ENCODE measurements at places on chromosomes 6 and 20.

- peak; percentile 99 for DNase-seq
Observed at GRCh38 chr6:45445749-45446549, 68.2 kb upstream of the SUPT3H start.

GRCh38 chr6:134031696-134032255 lies 20.6 kb downstream of the SLC2A12 start:
- DNase-seq: peak; percentile 20

DNA sequence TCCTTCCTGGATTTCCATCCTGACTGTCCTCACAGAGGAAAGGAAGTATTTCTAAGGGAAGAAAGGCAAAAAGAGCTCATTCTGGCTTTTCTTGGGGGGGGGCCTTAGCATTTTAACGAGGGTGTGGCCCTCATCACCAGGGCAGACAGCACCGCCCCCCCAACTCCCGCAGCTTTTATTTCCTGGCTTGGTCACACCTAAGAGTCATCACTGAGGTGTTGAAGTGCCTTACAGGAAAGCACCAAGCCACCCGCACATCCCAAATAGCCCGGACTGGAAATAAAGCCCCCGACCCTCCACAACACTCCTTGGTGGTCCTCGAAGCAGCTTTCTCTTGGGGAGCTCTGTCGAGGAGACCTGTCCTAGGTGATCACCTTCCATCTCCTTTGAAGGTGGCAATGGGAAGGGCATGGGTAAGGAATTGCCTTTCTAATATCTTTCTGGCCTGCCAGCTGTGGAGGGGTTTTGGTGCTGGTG lies 1.3 kb downstream of the PTK7 start:
- DNase-seq: no peak

GRCh38 chr6:32945108-32945760 lies 4.4 kb upstream of the HLA-DMB start:
- no peak for DNase-seq

DNA sequence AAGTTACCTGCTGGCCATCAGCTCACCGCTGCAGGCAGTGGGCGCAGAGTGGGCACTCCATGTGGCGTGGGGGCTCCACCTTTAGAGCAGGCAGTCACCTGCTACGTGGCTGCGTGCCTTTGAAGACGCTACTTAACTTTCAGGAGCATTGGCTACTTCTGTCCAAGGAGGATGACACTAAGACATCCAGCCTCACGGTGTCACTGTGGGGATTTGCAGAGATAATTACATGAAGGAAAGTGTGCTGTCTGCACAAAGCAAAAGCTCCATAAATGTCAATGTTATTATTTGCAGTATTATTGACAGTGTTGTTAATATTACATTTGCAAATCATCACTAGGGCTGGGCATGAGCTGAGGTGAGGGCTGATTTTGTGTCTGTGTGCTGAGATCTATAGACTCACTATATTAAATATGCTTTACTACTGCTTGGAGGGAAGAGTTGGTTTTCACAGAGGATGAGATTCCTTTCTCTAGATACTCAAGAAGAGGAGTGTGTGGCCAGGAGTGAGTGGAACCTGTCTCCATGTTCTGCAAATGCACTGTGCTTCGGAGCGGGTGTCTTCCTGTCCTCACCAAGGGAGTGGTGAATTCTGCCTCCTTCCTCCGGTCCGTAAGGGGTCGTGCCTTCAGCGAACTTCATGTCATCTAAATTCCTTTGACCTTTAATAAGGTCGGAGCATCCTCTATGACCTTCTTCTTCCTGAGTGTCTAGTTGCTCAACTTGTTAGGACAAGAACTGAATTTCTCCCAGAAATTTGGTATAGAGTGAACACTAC lies 165.8 kb upstream of the SYNDIG1 start:
- no peak for DNase-seq

DNA sequence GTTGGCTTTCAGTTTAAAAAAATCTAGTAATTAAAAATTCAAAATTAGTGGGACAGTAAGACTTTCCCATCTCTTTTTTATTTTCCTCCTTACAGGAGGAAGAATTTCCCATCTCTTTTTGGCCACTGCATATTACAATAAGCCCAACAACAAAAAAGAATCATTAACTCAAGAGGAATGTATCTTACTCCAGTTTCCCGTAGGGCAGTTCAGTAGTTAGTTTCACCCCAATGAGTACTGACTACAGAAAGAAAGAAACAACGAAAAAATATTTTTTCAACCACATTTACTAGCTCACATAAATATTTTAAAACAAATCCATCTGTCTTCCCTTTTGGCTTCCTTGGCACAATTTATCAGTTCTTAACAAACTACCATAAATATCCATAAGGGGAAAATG lies 14.9 kb upstream of the BLOC1S5 start:
- DNase-seq: no peak

- DNase-seq: no peak
Observed at GRCh38 chr6:37435816-37436215, 2.8 kb downstream of the CMTR1 start.

DNA sequence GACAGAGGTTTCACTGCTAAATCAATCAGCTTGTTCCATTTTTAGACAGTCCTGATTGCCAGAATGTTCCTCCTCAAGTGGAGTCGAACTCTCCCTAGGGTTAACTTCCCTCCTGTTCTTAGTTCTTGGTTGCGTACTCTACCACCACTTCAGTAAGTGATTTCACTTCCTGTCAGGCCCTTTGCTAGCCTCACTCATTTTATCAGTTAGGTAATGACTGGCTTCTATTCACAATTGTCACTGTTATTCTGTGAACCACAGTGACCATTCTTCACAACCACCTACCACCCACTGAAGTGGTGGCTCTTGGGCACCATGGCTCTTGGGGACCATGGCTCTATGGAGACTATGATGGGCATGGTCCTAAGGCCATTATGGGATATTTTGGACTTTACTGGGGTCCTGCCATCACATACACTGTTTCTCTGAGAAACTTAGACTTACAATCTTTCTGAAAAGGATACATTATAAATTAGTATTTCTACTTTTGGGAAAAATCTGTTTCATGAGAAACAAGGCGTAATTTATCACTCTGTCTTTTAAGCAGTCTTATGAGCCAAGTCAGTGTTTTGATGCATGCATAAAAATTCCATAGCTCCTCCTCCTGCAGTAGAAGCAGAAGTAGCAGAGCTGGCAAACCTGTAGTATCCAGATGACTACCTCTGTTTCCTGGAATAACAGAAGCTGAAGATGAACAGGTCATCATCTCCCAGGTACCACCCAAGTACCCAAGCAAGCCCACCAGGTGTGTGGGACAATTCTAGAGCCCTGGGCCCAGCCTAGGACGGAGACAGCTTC lies 66.3 kb downstream of the ATXN1 start:
- DNase-seq: no peak

DNA sequence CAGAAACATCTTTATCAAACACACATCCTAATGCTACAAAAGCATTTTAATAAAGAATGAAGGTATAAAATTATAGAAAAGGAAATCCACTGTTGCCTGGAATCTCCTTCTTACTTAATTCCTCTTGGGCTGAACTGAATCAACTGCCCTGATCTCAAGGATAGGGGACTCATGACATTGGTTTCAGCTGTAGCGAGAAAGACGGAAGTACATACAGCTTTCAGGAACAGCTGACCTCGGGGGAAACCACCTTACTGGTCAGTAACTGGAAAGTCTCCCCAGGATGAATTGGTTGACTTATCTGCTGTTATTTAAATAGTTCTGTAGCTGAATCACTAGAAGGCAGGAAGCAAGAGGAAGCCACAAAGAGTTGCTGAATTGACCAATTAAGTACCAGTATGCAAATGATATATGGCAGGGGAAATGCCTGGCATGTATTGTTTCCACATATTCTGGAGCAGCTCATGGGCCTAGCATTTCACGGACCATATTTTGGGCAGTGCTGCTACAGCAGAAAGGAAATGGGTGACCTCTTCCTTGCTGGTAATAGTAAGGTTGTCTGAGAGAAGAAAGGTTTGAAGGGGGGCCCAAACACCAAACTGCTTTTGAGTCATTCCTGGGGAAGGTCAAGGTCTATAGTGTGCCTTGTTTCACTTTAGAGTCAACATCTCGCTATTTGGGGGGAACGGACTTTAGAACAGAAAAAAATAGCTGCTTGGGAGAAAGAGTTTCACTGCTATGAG lies 43.7 kb upstream of the MAP7 start:
- peak; percentile 93 for DNase-seq

DNA sequence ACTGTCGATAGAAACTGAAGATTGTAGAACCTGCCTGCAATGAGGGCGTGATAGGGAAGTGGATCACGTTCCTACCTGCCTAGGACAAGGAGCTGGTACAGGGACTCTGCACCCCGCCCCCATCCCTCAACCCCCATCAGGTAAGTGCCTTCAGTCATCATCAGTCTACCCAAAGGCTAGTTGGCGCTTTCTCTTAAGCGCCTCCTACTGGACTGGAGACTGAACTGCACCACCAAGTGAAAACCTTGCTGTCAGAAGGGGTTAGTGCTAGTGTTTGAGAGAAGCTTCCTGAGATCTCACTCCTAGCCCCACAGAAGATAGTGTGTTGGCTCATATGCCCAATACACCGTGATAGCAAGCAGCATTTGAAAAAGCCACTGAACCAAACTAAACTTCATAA lies 706.5 kb upstream of the MAN1A1 start:
- no peak for DNase-seq

- DNase-seq: no peak
Observed at GRCh38 chr6:86193821-86194220, 551.1 kb upstream of the SYNCRIP start.

- no peak for DNase-seq
Observed at GRCh38 chr20:50309280-50309763, 118.7 kb downstream of the CEBPB start.

DNA sequence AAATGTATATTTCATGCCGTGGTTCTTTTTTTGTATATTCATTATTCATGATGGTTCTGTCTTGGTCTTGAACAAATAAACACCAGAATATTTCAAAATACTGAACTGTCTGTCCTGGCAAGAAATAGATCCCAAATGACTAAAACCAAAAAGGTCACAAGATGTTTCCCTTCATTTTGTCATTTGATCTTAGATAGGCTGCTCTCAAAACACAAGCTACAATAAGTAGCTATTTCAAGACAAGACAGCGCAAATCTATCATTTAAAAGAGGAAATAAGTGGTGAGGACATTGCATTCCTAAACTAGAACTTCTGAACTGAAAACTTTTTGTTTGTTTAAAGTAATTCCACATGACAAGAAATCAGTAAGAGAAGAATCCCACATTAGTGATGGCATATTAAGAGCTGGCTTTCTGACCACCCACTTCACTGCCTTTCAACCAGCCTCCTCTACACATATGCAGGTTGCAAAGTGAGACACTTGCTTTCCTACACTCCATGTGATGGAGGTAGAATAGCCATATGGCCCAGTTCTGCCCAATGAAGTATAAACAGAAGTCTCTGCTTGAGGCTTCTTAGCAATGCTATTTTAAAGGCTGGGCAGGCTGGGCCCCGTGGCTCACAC lies 54.4 kb upstream of the CCDC28A start:
- DNase-seq: peak; percentile 30

DNA sequence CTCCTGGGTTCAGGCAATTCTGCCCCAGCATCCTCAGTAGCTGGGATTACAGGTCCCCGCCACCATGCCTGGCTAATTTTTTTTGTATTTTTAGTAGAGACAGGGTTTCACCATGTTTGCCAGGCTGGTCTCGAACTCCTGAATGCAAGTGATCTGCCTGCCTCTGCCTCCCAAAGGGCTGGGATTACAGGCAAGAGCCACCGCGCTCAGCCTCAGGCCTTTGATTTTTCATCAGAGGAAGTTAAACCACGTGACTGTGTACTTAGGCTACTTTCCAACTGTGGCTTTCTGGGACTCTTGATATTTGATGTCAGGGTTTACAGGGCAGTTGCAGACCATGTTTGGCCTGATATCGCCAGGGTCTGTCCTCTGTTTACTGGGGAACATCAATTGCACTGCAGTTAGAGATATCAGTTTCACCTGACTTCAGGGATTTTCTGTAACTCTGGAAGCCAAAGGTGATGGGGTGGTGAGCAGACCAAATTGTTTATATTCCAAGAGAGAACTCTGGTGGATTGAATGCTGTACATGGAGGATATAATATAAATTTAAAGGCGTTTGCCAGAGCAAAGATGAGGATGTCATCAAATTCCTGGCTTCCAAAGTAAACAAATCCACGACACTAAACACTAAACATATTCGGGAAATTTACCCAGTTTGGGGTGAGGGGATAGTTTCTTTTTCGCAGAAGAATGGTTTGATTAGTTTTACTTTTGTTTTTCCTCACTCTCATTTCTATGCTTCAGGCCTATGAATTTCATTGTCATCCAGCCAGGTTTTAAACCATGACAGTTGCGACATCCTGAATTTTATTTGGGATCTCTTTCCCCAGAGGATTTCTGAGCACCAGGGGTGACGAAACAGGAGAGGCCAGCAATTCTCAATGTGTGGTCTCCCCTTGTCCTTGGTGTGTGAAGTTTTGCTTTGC lies 4.2 kb downstream of the PSMF1 start:
- no peak for DNase-seq

DNA sequence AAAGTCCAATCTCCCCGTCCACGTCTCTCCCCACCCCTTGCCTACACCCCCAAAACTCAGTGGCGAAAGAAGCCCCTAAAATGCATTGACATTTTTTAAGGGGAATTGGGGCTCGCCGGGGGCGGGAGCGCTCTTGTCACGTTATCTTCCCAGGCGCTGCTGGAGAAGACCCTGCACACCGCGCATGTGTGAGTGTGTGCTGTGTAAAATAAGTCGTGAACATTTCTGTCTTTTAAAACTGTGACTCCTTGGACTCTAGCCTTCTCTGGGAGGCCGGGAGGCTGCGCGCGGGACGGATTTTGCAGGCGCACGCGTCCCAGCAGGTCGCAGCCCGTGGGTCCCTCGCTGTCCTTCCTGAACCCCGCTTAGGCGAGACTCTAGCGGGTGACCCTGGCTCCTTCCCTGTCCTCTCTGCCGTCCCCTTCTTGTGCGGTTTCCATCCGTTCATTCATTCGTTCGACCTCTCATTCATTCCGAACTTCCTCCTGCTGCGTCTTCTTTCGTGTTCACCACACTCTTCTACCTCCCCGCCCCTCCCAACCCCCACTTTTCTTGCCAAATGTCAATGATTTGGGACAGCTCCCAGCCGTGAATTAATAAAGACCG lies 2.2 kb downstream of the NRN1 start:
- no peak for DNase-seq

GRCh38 chr6:37024656-37025337 lies 19.3 kb downstream of the FGD2 start:
- DNase-seq: no peak

- no peak for DNase-seq
Observed at GRCh38 chr6:48511378-48511777, 400.4 kb upstream of the PTCHD4 start.

- DNase-seq: no peak
Observed at GRCh38 chr20:61331543-61331942, 79.5 kb downstream of the CDH4 start.

DNA sequence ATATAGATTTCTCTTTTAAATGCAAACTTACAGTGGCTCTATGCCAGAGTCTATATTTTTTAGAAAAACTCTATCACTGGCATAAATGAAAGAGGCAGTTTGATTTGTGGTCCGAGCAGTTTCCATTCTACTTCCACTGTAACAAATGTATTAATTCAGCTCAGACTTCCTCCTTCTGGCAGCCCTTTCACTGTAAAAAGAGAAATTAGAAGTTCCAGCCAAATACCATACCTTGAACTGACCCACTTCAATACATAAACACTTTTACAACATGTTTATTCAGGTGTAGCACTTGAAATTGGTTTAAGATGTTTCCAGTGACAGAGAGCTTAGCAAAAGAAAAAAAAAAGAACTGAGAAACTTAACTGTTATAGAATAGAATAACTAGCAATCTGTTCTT lies 99.3 kb downstream of the BMP5 start:
- no peak for DNase-seq

All from skeletal muscle cell (primary cell).